H4 (cell line): ENCODE measurements at places on chromosomes 4 and X. TPM values are rescaled to one million over a fixed set of nuclear protein-coding genes. Genes with fewer than 3 reads are reported as not detected.

The TLR7 gene
- 0.04 TPM in 1 of 2 replicates, not detected in the other for total RNA-seq

The KIT gene
- 1.2 and 1.6 TPM in 2 replicates for total RNA-seq

The MRFAP1 gene
- 82.6 and 203 TPM in 2 replicates for total RNA-seq

The XK gene
- 1.6 and 2.3 TPM in 2 replicates for total RNA-seq

- DNase-seq, result peak; percentile 24
These were observed at the start of gene RTL3 for GRCh38 chrX:78658845-78659744. RTL3 (minus strand) TSS chrX:78659328; CDS start chrX:78658420, 908 bp downstream.

DNA sequence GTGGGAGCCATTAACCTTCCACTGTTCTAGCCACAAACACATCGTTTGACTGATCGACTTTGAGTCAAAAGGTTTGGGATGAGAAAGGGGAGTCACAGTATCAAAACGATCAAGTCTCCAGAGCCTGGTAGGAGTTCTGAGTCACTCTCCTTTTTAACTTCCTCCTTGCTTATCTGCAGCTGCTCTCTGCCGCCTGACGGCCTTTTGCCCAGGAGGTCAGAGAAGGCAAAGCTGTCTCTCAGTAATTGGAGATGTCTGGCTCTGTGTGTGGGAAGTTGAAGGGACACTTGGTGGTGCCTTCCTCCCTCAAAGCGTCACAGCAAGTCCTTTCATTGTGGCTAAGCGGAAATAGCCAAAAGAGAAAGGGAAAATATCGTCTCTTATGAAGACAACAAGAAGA lies 63.1 kb downstream of the ANOS1 start:
- DNase-seq, result no peak

DNA sequence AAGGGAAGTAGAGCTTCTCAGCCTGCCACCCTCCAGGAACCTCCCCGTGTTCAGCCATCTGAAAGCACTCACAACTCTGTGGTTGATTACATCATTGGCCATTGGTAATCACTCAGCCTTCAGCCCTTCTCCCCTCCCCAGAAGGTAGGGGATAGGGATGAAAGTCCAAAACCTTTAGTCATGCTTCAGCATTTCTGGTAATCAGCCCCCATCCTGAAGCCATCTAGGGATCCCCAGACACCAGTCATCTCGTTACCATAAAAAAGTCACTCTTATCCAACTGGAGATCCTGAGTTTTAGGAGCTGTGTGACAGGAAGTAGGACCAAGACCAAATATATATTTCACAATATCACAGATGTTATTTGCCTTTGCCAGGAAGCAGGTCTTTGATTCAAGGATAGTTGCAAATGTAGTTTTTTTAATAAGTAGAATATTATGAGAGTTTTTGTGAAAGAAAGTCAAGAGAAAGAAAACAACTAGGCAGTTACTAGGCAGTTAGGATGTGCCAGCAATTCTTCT lies 364.6 kb upstream of the NOCT start:
- DNase-seq, result peak; percentile 57

DNA sequence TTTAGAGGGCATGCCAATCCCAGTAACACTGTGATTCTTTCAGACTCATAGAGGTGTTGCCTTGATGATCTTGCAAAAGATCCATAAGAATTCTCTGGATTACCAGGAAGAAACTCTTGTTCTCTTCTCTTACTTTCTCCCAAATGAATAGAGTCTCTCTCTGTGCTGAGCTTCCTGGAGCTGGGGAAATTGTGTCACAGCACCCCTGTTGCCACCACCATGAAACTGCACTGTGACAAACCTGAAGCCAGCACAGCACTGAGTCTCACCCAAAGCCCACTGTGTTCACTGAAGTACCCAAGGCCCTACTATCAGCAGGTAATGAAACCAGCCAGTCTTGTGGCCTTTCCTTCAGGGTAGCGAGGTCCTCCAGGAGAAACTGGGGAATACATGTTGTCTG lies 332.7 kb upstream of the FGF16 start:
- no peak for DNase-seq
